ENCODE measurements at places on chromosomes 11 and 22.
A peak's percentile ranks its signal among the peaks of the same experiment; 100 is the strongest.

GRCh38 chr11:10941871-10942270, 84.0 kb upstream of the ZBED5 start:
- DNase-seq: no peak

- no peak for DNase-seq
Measured at GRCh38 chr11:68936676-68937620, 33.3 kb downstream of the IGHMBP2 start.

DNA sequence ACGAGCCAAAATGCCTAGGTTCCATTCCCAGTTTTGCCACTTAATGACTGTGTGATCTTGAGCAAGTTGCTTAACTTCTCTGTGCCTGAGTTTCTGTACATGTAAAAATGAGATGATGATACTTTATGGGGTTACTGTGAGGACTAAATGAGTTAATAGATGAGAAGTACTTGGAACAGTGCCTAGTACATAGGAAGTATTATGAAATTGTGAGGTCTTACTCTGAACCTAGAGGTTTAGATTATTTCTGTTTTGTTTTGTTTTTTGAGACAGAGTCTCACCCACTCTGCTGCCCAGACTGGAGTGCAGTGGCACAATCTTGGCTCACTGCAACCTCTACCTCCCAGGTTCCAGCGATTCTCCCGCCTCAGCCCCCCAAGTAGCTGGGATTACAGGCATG, 227.0 kb upstream of the POU2AF2 start:
- no peak for DNase-seq

- no peak for DNase-seq
Measured at GRCh38 chr11:10818594-10818993, 9.9 kb upstream of the EIF4G2 start.

DNA sequence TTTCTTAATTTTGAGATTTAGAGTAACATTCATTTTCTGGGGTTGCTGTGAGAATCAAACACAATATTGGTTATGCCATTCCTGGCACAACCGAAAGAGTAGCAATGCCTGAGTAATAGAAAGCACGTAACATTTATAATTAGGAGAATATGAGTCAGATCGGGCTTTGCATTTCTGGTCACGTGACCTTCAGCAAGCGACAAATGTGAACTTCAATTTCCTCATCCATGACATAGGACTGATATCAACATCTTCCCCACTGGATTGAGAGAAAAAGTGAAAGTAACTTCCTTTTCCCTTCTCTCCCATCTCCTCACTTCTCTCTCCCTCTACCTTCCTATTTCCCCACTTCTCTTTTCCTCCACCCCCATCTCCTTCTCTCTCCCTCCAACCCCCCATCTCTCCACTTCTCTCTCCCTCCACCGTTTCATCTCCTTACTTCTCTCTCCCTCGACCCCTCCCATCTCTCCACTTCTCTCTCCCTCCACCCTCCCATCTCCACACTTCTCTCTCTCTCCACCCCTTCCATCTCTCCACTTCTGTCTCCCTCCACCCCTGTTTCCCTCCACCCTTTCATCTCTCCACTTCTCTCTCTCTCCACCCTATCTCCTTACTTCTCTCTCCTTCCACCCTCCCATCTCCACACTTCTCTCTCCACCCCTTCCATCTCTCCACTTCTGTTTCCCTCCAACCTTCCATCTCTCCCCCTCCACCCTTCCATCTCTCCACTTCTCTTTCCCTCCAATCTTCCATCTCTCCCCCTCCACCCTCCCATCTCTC, 33.5 kb upstream of the CAT start:
- DNase-seq: peak; percentile 40

DNA sequence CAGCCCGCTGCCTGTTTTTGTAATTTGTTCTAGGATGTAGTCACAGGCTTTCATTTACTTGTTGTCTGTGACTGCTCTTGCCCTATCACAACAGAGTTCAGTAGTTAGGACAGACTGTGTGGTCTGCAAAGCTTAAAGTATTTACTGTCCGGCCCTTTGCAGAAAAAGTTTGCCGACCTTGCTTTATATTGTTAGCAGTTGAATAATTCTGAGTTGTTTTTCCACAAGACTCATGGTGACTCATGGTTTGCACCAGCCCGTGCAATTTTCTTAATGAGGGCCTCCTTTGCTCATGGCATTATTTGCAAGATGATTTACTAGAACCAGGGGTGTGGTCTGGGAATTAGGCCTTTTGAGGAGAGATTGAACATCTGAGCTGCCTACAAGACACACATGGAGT, 110.6 kb downstream of the SCN3B start:
- DNase-seq: no peak

GRCh38 chr11:67372993-67373647, at the start of gene CLCF1:
Gene CLCF1 (minus strand): TSS chr11:67373598. CDS start chr11:67373539, 59 bp downstream.
- no peak for DNase-seq

GRCh38 chr11:47857892-47858543, 9.9 kb upstream of the NUP160 start:
- DNase-seq: no peak

DNA sequence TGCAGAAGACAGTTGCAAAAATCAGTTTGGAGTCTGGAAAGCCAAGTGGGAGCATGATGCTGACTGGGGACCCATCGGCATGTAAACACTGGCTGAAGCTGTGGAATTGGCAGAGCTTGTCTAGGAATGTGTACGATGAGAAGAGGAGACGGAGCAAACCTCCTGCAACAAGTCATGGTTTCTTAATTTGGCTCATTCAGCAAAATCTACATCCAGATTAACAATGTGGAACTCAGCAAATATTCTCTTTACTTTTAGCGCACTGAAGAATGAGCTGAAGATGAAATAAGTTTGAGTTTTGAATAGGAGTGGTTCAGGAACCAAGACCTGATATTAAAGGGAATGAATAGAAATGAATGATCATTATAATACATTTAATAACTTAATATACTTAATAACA, 26.6 kb downstream of the RASSF10 start:
- no peak for DNase-seq

DNA sequence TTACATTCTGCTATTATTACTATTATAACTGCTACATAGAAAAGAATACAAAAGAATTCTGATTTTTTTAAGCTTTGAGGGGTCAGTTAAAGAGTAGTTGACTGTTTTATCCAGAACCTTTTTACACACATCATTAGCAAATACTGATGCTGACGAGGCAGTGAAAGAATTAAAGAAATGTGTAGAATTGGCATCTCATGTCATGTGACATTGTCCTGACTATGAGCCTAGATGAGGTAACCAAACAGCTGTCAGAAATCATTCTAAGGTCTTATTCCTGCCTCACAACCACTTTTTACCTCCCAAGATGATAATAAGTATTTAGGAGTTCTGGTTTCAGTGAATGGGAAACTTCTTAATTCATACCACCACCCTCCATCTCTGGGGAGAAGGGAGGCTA, 121.0 kb downstream of the SLC1A2 start:
- no peak for DNase-seq

GRCh38 chr11:125591649-125592304, 875 bp upstream of the STT3A start:
- peak; percentile 35 for DNase-seq

- DNase-seq: no peak
Measured at GRCh38 chr11:128294671-128295050, 292.7 kb downstream of the ETS1 start.

GRCh38 chr22:37480387-37481346, 5.5 kb downstream of the MFNG start:
- no peak for DNase-seq

DNA sequence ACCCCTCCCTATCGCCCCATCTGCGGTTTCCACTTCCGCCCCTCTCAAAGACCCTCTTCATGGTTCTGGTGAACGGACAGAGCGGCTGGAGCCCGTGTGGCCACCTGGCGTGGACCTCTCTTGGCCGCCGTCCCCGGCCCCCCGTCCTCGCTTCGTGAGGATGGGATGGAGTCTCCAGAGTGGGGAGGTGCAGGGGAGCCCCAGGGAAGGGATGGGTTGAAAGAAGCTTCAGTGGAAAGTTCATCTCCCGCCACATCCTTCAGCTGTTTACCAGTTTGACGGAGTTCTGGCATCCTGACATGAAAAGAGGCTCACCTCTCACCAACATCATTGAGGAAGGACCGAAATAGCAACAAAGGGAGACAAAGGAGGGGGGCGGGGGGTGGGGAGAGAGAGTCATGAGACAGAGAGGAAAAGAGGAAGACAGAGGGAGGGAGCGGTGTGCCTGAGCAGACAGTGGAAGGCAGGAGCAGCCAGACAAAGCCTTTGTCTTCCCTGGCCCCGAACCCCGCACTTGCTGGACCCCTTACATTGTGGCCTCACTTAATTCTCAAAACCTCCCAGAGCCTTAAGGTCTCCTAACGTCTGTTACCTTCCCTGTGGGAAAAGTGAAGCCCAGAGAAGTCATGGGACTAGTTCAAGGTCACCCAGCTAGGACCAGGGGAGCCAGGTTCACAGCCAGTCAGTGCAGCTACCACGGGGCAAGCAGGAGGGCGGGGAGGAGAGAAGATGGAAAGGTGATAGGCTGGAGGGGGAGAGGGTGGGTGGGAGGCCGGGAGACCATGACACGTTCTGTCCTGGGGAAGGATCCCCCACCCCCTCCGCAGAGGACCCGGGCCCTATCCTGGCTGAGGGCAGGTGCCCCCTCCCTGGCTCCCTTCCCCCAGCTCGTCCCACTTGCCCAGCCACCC, 54.9 kb downstream of the CD6 start:
- DNase-seq: peak; percentile 56

DNA sequence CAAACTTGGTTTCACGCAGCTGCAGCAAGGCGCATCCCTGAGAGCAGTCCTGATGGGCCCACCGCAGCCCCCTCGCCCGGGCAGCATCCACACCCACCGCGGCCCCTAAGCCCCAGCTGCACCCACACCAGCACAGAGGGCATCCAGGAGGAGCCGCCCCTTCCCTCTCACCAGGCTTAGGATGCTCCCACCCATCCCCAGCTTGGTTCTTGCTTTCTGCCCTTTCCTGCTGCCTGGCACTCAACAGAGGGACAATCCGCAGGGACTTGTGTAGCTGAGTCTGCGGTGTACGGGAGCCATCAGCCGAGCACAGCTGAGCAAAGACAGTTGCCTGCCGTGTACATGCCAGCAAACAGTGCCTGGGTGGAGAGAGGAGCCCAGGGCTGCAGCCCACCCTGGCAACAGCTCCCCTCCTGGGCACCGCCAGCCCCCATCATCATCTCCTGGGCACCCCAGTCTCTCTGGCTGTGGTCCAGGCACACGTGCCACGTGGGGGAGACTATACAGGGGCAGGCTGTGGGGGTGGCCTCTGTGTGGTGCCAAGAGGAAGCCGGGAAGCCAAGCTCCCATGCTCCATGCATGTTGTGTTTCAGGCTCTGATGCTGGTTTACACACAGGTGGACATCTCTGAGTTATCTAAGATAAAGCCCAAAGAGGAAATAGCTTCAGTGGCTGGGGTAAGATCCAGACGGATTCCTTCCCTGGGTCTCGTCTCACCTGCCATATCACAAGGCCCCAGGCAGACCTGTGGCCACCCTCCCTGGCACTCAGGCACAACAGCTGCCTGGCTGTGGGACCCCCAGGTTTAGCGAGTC, 36.0 kb upstream of the GNB1L start:
- no peak for DNase-seq

DNA sequence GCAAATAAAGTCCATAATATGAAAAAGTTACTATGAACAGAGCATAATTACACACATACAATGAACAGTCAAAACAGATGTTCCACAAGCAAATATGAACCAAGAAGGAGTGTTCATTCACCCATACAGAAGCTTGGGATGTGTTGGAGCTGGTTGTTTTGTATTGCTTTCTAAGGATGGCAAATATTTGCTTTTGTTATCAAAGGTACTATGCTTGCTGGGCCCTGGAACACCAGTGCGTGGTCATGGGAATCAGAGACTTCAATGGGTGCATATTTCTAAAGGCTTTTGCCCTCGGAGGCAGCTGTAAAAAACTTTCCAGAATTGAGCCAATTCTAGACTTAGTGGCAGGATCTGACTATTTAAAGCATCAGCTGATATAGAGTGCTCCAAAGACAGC, 85.1 kb downstream of the BARX2 start:
- DNase-seq: no peak

GRCh38 chr11:9253086-9253485, 12.1 kb downstream of the DENND5A start:
- DNase-seq: no peak

- peak; percentile 86 for DNase-seq
Measured at GRCh38 chr11:87352759-87353707, 315.3 kb downstream of the TMEM135 start.

- no peak for DNase-seq
Measured at GRCh38 chr11:122494221-122494620, 161.3 kb upstream of the UBASH3B start.

DNA sequence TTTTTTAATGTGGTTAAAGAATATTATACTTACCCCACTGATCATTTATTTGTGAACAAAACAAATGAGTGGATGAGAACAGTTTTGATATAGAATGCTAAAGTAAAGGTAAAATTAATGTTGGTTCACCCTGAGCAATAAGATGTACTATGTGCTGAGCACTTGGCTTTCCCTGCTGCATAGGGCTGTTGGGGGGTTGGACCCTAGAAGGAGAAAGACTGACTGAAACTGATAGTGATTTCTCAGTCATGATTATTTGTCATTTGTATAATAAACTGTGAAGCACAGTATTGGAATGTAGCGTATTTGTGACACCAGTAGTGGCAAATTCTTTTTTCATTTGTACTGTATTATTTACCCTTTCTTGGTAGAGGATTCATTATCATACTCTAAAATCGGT, 63.3 kb downstream of the PRMT3 start:
- peak; percentile 28 for DNase-seq

GRCh38 chr11:30317030-30317429, 5.9 kb upstream of the ARL14EP start:
- no peak for DNase-seq

DNA sequence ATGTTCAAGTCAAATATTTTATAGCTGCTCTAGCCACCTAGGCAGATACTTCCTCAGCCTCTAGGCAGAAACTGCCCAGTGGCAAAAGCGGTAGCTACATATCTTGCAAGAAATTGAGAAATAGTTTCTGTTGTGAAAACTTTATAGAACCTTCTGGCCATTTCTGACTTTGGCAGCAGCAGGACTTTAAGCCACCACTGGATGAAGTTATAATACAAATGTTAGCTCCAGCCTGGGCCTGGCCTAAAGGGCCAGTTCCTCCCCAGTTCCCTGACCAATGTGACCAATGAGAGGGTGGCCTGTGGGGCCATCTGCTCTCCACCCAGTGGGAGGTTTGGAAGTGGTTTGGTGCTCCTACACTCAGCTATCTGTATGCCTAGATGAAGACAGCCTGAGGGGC, 254.0 kb upstream of the NARS2 start:
- DNase-seq: no peak

DNA sequence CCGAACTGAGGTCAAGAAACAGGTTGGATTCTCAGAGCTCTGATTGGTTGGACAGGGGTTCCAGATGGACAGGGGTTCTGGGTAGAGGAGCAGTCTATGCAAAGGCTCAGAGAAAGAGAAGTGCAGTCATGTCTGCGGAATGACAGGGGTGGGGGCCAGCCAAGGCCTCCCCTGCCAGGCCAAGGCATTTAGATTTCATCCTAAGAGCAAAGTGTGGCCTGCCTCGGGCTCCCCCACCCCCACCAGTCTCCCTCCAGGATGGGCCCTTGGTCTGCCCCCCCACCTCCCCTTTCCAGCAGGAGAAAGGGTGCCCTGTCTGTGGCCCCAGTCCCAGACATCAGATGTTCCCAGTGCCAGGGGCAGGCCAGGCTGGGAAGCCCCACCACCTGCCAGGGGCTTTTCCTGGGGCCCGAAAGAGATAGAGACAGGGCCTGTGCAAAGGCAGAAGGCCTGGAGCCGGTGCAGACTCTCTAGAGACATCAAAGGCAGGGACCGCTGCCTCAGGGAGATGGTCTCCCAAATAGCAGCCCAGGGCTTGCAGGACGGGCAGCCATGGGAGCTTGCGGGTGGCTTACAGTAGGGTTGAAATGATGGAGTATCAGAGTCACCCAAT, 9.4 kb downstream of the SUSD2 start:
- DNase-seq: no peak

GRCh38 chr11:119666463-119667131, 62.4 kb downstream of the NECTIN1 start:
- peak; percentile 46 for DNase-seq
